Astrocyte of the cerebellum (primary cell): ENCODE measurements at places on chromosomes 4 and X.

GRCh38 chr4:61741327-61742096 lies 541.4 kb downstream of the ADGRL3 start:
- no peak for DNase-seq

GRCh38 chr4:27198246-27198645 lies 337.6 kb downstream of the STIM2 start:
- no peak for DNase-seq

- no peak for DNase-seq
These were observed 468.4 kb upstream of the PRKX start for GRCh38 chrX:4181782-4182407.

- no peak for DNase-seq
These were observed 29.1 kb downstream of the HADH start for GRCh38 chr4:108018884-108019187.

DNA sequence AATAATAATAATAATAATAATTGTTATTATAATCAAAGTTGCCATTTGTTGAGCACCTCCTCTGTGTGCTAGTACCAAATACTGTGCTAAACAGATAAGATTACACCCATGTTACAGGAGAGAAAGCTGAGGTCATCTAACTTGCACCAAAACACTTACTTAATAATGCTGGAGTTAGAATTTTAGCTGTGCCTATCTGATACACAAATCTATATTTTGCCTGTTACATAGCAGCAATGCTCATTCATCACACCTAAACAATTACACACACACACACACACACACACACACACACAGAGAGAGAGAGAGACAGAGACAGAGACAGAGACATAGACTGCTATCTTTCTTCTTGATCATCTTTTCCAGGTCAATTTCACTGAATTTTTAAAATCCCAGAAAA lies 170.9 kb upstream of the KLF3 start:
- DNase-seq = no peak

- no peak for DNase-seq
These were observed 2.4 kb downstream of the MEPE start for GRCh38 chr4:87835197-87835596.

- no peak for DNase-seq
These were observed 394.0 kb upstream of the IGFBP7 start for GRCh38 chr4:57504139-57504538.

DNA sequence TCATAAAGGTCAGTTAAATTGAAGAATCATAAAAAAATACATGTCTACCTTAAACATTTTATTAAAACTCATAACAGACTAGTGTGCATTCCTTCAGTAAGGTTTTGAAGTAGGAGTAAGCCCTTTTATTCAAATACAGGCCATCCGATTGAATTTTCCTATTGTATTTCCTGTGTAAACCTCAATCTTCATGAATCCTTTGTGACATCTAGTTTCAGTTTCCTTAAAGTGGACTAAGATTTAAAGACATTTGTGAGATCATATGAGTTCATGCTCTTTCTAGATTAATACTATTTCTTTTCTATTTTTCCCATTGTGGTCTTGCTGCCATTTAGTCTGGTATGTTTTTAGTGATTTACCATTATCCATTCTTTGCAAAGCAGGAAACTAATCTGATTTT lies 644.7 kb upstream of the BOD1L1 start:
- no peak for DNase-seq

DNA sequence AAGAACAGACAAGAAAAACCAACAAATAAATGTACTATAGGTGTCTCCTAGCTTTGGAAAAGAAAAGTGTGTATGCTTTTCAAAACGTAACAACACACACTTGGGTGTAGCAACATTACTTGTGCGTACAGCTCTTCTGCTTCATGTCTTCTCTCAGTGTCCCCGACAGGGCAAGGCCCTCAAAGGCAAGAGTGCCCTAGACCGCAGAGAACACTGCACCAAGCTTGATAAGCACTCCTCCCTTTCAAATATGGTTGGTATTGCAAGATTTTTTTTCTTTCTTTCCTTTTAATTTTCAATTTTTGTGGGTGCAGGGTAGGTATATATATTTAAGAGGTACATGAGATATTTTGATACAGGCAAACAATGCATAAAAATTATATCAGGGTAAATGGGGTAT lies 106.8 kb downstream of the EIF4E start:
- no peak for DNase-seq

- DNase-seq = no peak
These were observed 1.4 kb downstream of the CNKSR2 start for GRCh38 chrX:21375708-21376009.

DNA sequence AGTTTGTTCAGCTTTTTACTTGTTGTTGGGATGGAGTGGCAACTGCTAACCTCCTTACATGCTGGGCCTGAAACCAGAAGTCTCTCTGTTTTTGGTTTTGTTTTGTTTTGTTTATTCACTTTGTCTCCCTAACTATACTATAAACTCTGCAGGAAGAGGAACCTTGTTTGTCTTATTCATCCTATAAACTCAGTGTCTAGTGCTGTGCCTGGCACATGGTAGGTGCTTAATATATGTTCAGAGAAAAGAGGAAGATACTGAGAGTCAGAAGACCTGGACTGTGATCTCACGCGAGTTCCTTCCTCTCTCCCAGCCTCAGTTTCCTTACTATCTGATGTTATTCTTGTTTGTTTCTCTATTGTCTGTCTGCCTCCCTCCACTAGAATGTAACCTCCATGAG lies 71.3 kb downstream of the PRPS1 start:
- DNase-seq = no peak

DNA sequence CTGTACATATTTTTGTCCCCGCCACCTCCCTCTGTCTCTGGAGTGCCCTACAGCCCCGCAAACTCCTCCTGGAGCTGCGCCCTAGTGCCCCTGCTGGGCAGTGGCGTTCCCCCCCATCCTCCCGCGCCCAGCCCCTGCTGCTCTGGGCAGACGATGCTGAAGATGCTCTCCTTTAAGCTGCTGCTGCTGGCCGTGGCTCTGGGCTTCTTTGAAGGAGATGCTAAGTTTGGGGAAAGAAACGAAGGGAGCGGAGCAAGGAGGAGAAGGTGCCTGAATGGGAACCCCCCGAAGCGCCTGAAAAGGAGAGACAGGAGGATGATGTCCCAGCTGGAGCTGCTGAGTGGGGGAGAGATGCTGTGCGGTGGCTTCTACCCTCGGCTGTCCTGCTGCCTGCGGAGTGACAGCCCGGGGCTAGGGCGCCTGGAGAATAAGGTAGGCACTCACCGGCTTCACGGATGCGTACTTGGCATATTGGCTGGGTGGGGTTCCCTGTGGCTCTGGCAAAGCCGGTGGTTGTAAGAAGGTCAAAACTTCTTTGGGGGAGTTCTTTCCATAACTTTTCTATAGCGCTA lies 653 bp downstream of the HHIP start:
- no peak for DNase-seq

DNA sequence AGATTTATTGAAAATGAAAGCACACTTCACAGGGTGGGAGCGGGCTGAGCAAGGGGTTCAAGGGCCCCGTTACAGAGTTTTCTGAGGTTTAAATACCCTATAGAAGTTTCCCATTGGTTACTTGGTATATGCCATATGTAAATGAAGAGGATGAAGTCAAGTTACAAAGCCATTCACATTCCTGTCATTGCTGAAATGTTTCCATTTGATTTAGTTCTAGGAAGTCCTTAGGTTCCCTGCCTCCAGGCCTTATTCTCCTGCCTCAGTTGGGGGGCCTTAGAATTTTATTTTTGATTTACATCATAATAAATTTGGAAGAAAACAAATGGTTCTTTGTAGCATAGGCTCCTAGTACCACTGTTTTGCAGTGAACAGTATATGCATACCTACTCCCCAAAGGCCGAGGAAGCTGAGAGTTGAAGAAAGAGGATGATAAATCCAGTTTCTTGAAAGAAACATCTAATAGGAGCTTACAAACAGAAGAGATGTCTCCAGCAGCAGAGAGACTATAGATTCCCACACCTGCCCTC lies 31.8 kb downstream of the SERTM2 start:
- no peak for DNase-seq
